Glomerular endothelial cell (primary cell): ENCODE measurements at places on chromosomes 6 and 20. TPM values are rescaled to one million over a fixed set of nuclear protein-coding genes. Genes with fewer than 3 reads are reported as not detected.

DNA sequence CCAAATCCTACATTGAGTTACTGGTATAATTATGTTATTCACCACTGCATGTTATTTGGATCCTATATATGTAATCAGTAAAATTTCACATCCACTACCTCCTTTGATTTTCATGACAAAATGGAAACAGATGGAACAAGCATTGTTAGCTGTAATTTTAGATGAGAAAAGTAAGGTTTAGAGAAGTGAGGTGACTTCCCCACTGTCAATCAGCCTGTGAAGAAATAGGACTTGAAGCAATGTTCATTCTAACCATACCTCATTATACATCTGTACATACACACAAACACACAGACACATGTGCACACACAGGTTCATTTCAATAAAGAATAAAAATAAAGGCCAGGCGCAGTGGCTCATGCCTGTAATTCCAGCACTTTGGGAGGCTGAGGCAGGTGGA is 23.7 kb upstream of the QKI start:
- no peak for DNase-seq

DNA sequence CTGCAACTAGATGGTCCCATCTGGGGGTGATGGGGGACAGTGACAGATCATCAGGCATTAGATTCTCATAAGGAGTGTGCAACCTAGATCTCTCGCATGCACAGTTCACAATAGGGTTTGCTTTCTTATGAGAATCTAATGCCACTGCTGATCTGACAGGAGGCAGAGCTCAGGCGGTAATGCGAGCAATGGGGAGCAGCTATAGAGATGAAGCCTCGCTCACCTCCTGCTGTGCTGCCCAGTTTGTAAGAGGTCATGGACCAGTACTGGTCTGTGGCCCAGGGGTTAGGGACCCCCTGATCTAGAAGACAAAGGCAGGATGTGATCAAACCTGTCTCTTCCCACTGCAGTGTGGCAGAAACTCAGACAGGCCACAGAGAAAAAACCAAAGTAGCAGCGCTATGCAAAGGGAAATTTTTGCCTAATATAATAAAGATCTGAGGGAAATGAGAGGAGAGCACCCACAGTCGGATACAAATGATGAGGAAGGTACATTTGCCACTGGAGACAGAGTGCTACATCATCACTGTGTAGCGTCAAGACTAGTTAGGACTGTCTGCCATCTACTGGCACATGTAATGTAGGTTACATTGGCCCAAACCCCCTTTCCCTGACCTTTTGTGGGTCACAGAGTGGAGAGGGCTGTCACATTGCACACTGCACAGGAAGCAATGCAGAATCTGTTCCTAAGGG is 4.1 kb upstream of the LY86 start:
- DNase-seq: no peak

Gene LGSN
- not detected in 2 replicates for total RNA-seq

DNA sequence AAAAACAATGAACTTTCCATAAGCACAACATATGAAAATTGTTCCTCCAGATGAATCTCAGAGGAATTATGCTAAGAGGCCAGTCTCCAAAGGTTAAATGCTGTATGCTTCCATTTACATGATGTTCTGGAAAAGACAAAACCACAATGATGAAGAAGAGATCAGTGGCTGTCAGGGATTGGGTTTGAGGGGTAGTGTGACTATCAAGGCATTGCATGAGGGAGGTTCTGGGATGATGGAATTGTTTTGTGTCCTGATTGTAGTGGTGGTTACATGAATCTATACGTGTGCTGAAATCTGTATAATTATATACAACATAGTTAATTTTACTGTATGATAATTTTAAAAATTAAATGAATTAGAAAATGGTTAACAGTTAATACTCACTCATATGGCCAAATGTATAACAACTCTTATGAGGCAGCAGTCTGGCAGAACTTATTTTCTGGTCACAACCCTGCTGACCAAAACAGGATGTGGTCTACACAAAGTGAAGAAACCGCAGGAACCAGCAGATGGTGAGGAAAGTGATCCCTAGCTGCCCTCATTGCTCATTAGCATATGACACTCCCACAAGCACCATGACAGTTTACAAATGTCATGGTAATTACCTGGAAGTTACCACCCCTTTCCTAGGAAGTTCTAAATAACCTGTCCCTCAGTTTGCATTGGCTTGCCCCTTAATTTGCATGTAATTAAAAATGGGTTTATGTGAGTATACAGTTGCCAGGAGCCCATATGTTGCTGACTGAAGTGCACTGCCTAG is 31.9 kb downstream of the NSFL1C start:
- peak; percentile 80 for DNase-seq

DNA sequence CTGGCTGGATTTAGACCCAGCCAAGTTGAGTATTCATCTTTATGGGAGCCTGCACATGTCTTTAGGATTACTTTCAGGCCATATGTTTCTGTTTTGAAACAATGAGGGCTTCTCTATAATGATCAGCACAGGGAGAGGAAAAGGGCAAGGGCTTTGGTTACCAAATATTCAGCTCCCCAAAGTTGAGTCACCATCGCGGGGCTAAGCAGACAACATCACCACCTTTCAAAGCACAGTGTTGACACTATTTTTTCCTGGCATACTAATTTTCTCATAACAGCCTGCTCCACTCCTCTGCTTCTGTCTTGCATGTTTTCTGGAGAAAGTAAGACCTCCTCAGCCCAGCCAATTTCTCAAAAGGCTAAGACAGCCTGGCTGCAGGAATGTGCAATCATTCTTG is 4.9 kb downstream of the SCML4 start:
- DNase-seq: no peak

Gene AFDN
- total RNA-seq: 71.6 and 114 TPM in 2 replicates

DNA sequence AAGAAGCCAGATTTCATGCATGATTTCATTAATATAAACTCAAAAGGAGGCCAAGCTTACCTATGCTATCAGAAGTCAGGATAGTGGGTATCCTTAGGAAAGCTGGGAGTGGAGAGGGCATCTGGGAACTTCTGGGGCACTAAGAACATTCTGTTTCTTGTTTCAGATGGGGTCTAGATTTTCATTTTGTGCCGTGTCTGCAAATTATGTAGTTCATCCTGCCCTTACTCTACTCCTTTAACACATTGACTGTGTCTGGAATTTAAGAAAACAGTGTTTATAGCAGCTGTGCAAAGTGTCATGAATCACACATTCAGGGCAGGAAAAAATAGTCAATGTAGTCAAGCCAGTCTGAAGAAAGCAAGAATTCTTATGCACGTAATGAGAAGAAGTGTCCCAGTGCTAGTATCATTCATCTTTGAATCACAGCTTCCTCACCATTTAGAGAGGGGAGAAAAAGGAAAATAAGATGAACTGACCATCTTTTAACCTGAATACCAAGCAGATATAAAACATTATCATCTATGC is 11.6 kb upstream of the SPTLC3 start:
- no peak for DNase-seq

Gene ARFGAP1
- total RNA-seq: 66.7 and 94.6 TPM in 2 replicates

Gene LRP11
- 16.8 and 26.0 TPM in 2 replicates for total RNA-seq

DNA sequence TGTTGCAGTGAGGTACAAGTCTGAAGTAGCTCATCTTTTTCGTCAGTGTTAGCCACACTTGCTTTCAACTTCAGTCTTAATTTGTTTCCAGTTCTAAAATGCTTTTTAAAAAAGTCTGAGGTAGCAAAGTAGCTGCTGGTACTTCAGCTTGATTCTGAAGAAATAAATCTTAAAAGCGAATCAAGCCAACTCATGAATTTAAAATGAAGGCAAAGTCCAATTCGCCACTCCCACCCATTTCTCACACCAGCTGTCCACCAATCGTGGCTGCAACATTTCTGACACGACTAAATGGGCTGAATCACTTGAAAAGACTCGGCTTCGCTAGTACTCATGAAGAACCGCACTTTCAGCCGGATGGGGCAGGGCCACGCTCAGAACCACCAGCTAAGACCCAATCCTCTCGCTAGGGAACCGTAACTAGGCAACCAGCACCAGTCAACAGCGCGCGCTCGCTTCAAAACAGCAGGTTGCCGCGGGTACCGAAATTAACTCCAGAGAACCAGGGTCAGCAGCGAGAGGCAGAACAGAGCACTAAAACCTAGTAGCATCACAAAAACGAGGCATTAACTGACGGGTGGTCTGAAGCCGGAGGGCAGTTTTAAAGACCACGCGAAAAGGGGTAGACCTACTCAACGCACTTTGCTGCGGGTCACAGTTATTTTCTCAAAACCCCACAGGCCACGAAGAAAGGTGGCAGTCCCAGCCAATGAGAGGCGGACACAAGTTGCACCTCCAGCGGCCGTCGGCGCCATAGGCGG is 900 bp downstream of the BCLAF1 start:
- DNase-seq: peak; percentile 78

GRCh38 chr6:13492357-13492756 is 5.0 kb upstream of the GFOD1 start:
- DNase-seq: no peak

Gene BNIP5
- not detected in 2 replicates for total RNA-seq

Gene CLDN20
- not detected in 2 replicates for total RNA-seq

DNA sequence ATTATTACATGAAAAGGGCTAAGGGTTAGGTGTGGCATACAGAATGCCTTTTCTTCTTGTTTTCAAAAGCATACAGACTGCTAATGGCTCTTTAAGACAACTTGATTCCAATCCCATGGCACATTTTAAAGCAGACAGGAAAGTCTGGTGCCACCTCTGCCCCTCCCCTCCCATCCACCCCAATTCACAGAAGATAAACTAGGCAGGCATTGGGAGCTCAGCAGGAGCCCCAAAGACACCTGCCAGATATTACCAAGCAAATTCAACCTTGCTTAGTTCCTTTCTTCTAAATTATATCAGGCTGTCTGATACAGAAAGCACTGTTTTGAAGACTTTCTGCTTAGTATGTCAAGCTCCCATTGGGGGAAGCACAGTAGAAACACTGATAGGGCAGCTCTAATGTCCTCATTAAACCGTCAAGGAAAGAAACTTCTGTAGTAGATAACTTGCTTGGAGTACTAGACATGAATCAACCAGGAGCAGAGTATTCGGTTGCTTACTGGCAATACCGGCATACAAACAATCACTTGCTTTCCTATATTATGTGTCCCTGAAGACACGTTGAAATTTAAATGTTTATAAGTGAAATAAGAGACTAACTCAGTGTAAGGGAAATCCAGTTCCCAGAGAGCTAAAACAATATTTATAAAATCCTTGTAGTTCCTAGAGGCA is 13.0 kb downstream of the SESN1 start:
- no peak for DNase-seq

Gene CST4
- not detected in 2 replicates for total RNA-seq

- DNase-seq: no peak
Observed at GRCh38 chr6:109660526-109661320, 30.3 kb downstream of the AK9 start.

DNA sequence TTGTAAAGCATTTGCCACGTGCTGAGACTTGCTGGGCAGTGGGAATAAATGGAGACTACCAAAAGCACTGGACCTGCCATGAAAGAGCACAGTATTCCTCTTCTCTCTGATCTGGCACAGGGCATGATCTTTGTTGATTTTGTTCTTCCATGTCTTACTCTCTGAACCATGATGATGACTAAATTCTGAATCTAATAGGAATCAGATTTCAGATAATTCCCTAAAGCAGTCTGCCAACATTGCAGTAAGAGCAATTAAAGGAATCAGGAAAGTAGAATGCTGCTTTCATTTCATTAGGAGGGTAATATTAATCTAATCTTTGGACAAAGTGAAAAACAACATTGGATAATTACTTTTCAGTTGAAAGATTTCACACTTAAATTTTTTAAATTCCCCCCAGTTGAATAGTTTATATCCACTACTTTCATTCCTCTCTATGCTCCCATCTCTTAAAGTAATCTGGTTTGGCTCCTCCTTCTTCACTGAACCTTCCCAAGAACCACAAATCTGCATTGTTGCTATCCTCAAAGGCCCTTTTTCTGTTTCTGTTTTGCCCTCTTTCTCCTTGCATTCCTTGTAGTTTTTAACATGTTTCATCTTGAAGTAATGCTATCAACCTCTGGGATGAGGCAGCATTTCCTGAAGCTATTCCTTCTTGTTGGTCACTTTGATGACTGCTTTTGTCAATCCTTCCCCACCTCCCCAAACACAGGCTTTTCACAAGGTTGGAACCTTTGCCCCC is 243.2 kb upstream of the TENT5A start:
- no peak for DNase-seq

DNA sequence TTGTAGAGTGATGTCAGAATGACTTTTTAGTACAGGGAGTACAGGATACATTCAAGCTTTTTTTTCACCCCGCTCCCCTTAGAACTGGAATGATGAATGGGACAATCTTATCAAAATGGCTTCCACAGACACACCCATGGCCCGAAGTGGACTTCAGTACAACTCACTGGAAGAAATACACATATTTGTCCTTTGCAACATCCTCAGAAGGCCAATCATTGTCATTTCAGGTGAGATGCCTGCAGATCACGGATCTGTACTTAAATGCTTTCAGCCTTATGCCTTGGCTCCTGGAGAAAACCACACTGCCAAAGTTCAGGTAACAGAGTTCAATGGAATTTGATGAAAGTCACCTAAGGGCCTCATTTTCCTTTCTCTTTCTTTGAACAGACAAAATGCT is 8.5 kb downstream of the TNFAIP3 start:
- no peak for DNase-seq

DNA sequence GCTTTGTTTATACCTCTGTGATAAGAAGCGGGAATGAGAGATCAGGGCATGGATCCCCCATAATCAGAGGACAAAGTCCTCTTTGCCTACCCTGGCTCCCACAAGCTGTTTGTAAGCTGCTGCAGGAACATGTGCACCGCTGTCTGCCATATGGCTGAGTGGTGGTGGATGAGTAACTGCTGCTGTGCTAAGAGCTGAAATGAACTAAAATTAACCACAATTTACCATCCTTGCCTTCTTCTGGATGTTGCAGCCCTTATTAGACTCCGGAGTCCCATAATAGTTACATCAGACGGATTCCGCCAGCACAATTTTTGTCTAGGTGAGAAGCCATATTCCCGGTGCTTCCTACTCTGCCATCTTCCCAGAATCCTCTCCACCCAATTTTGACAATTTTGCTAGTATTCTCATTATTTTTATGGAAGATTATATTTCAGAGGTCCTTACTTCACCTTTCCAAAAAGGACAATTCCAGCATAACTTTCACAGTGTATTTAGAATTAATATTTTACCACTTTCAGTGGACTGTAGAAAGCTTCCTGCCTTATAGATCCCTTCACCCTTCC is 6.0 kb upstream of the CMTR1 start:
- no peak for DNase-seq

- no peak for DNase-seq
Observed at GRCh38 chr6:158707821-158708195, 58.0 kb downstream of the SYTL3 start.
